Right lobe of liver (tissue), 6 donors: ENCODE measurements at places on chromosomes 7 and 10. TPM values are rescaled to one million over a fixed set of nuclear protein-coding genes. Genes with fewer than 3 reads are reported as not detected.

GRCh38 chr10:77531441-77532001 is 106.1 kb downstream of the KCNMA1 start:
- no peak overlapping the region for H3K4me3 ChIP-seq
- no peaks in the 10 kb centered on the region for H3K27me3 ChIP-seq
- no peaks in the 10 kb centered on the region for H3K4me1 ChIP-seq
- DNase-seq: peak; percentile 54

- no peak overlapping the region for H3K27ac ChIP-seq
- H3K4me1 ChIP-seq: no peaks in the 10 kb centered on the region
- H3K4me3 ChIP-seq: no peak overlapping the region
- no peaks in the 10 kb centered on the region for H3K36me3 ChIP-seq
- no peaks in the 10 kb centered on the region for H3K27me3 ChIP-seq
Measured at GRCh38 chr7:116617878-116618277, 54.1 kb upstream of the MET start.

GRCh38 chr7:51154201-51154600 is 162.4 kb downstream of the COBL start:
- no peak overlapping the region for H3K4me3 ChIP-seq
- H3K36me3 ChIP-seq: no peaks in the 10 kb centered on the region
- H3K27ac ChIP-seq: no peak overlapping the region
- no peaks in the 10 kb centered on the region for H3K27me3 ChIP-seq

GRCh38 chr7:132390705-132391104 is 185.6 kb downstream of the PLXNA4 start:
- DNase-seq: no peak
- no peak overlapping the region for H3K4me3 ChIP-seq
- H3K4me1 ChIP-seq: no peaks in the 10 kb centered on the region
- no peak overlapping the region for H3K27ac ChIP-seq

- no peak for DNase-seq
- H3K27ac ChIP-seq: no peak overlapping the region
- H3K27me3 ChIP-seq: no peaks in the 10 kb centered on the region
Measured at GRCh38 chr10:120580918-120581895, 124.2 kb downstream of the PLPP4 start.

DNA sequence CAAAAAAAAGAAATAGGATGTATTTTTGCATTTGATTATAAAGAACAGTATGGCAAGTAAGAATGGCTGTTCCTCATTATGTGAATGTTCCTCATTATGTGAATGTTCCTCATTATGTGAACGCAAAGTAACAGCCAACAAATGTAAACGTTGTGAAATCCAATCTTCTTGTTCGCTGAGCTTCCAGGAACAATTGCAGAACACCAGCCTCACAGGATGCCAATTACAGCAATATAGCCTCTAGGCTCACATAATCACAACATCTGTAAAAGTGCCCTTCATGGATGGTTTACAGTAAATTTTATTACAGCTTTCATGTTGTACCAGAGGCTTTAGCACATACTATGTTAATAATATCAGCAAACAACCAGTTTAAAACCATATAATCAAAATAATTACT is 71.6 kb downstream of the THSD7A start:
- no peak for DNase-seq
- H3K36me3 ChIP-seq: no peaks in the 10 kb centered on the region
- H3K27me3 ChIP-seq: no peaks in the 10 kb centered on the region
- H3K4me1 ChIP-seq: no peaks in the 10 kb centered on the region
- H3K4me3 ChIP-seq: no peak overlapping the region

DNA sequence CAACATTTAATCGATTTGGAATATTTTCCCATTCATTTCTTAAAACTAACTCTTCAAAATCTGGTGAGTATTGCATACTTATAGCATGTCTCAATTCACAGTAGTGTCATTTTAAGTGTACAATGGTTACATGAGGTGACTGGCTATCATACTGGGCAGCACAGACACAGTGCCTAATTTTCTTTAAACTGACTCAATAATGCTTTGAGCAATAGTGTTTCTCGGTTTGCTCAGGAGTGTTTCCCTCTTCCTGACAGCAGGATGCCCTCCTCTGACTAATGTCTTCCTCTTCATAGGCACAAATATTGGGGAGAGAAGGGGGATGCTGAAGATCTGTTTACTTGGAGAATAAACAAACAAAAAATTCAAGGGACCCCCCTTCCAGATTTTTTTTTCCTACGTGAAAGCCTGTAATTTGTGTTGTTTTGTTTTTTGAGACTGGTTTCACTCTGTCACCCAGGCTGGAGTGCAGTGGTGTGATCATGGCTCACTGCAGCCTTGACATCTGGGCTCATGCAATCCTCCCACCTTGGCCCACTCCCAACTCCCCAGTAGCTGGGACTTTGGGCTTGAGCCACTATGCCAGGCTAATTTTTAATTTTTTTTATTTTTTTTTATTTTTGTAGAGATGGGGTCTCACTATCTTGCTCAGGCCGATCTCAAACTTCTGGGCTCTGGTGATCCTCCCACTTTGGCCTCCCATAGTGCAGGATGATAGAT is 2.2 kb downstream of the MRC1 start:
- H3K36me3 ChIP-seq: no peaks in the 10 kb centered on the region
- no peak for DNase-seq
- H3K27ac ChIP-seq: peak overlapping the region; percentile 61
- H3K4me3 ChIP-seq: peak overlapping the region; percentile 38
- H3K27me3 ChIP-seq: no peaks in the 10 kb centered on the region

- H3K27me3 ChIP-seq: no peaks in the 10 kb centered on the region
- H3K4me3 ChIP-seq: no peak overlapping the region
- DNase-seq: no peak
- no peaks in the 10 kb centered on the region for H3K36me3 ChIP-seq
Measured at GRCh38 chr10:60806921-60807320, 28.6 kb downstream of the CDK1 start.

DNA sequence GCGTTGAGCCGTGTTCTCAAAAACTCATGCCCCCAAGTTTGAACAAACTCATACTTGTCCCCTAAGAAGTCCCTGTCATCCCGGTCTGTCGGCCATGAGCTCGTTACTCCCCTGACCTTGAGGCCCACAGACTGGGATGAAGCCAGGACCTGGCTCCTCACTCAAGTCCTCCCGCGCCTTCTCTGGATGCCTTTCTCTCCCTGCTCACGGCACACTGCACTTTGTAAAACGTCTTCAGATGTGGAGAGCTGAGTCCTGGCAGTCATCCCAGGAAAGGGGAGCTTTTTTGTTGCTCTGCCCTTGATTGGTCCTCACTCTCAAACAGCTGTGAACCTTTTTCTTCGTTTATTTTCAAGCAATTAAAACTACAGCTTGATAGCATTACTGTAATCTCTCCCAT is 110.8 kb downstream of the JAZF1 start:
- DNase-seq: no peak
- H3K27me3 ChIP-seq: no peaks in the 10 kb centered on the region
- no peak overlapping the region for H3K27ac ChIP-seq

- peak overlapping the region; percentile 10 for H3K27ac ChIP-seq
- no peaks in the 10 kb centered on the region for H3K36me3 ChIP-seq
- DNase-seq: peak; percentile 89
Measured at GRCh38 chr7:26348234-26348851, 56.7 kb downstream of the SNX10 start.

CTAGE4 gene
- 2.1 TPM for total RNA-seq

TMEM26 gene
- total RNA-seq: 3.8 TPM

AKR1C8 gene
- 25.1 TPM for total RNA-seq
